Bronchial epithelial cell (primary cell): ENCODE measurements at places on chromosomes 7 and 10. TPM values are rescaled to one million over a fixed set of nuclear protein-coding genes. Genes with fewer than 3 reads are reported as not detected.

Gene OPN4
- total RNA-seq: not detected in 2 replicates

Gene HTR5A
- not detected in 2 replicates for total RNA-seq

Gene ZPBP
- total RNA-seq: not detected in 2 replicates

Gene SORCS1
- not detected in 2 replicates for total RNA-seq

Gene OPALIN
- not detected in 2 replicates for total RNA-seq

Gene PTF1A
- not detected in 2 replicates for total RNA-seq

Gene UCN3
- not detected in 2 replicates for total RNA-seq

Gene ZNF425
- total RNA-seq: 3.7 TPM in 2 replicates

Gene POLL
- 8.6 and 8.7 TPM in 2 replicates for total RNA-seq

Gene CDK5
- 11.6 and 12.4 TPM in 2 replicates for total RNA-seq

Gene CASP7
- 10.0 and 12.8 TPM in 2 replicates for total RNA-seq

Gene AKR1D1
- total RNA-seq: under 0.01 TPM in 1 of 2 replicates, not detected in the other

Gene PTER
- total RNA-seq: 16.1 and 25.5 TPM in 2 replicates

Gene PLEKHS1
- total RNA-seq: not detected in 2 replicates

Gene MRLN
- not detected in 2 replicates for total RNA-seq

Gene STK32C
- total RNA-seq: 9.7 and 14.6 TPM in 2 replicates

Gene MACROH2A2
- 11.3 and 11.5 TPM in 2 replicates for total RNA-seq

Gene MSMB
- 1.1 and 16.4 TPM in 2 replicates for total RNA-seq

Gene CALML3
- total RNA-seq: 0.53 and 1.0 TPM in 2 replicates

Gene WDFY4
- total RNA-seq: under 0.01 TPM in 2 replicates

Gene INSYN2A
- total RNA-seq: under 0.01 TPM in 1 of 2 replicates, not detected in the other

Gene NOLC1
- 56.3 and 56.6 TPM in 2 replicates for total RNA-seq

Gene LBX1
- not detected in 2 replicates for total RNA-seq

Gene GIMAP5
- total RNA-seq: not detected in 2 replicates

Gene POU6F2
- total RNA-seq: 0.13 TPM in 1 of 2 replicates, not detected in the other

Gene SLC26A5
- total RNA-seq: not detected in 2 replicates

Gene TWIST1
- total RNA-seq: 9.0 and 23.7 TPM in 2 replicates

Gene DNAH11
- total RNA-seq: 2.6 and 4.1 TPM in 2 replicates

Gene BHLHA15
- 2.3 and 3.2 TPM in 2 replicates for total RNA-seq

Gene PIP
- total RNA-seq: not detected in 2 replicates

Gene CCL24
- total RNA-seq: not detected in 2 replicates

Gene WNT8B
- not detected in 2 replicates for total RNA-seq

Gene OR13A1
- not detected in 2 replicates for total RNA-seq

Gene NAT16
- not detected in 2 replicates for total RNA-seq

Gene SUGCT
- total RNA-seq: 7.4 and 11.6 TPM in 2 replicates

Gene CDHR1
- total RNA-seq: 0.53 and 0.90 TPM in 2 replicates

Gene TSPAN14
- 21.1 and 30.1 TPM in 2 replicates for total RNA-seq

Gene DGKI
- total RNA-seq: under 0.01 and 0.38 TPM in 2 replicates

Gene GUSB
- 22.7 and 24.0 TPM in 2 replicates for total RNA-seq

Gene FRAT1
- total RNA-seq: 1.5 and 1.6 TPM in 2 replicates

Gene OR2A7
- total RNA-seq: 0.53 and 1.7 TPM in 2 replicates

Gene MICU1
- 20.8 and 21.1 TPM in 2 replicates for total RNA-seq

Gene PRPS1L1
- not detected in 2 replicates for total RNA-seq

Gene NPSR1
- not detected in 2 replicates for total RNA-seq

Gene GPR146
- 1.0 and 1.3 TPM in 2 replicates for total RNA-seq

Gene ANKRD30A
- total RNA-seq: not detected in 2 replicates

Gene SPAM1
- not detected in 2 replicates for total RNA-seq

Gene PPP1R17
- not detected in 2 replicates for total RNA-seq

Gene NKX1-2
- total RNA-seq: 0.51 and 2.1 TPM in 2 replicates

Gene KLHL7
- 20.8 and 28.7 TPM in 2 replicates for total RNA-seq
